ENCODE measurements at places on chromosomes 7 and 10. TPM values are rescaled to one million over a fixed set of nuclear protein-coding genes. Genes with fewer than 3 reads are reported as not detected.

DNA sequence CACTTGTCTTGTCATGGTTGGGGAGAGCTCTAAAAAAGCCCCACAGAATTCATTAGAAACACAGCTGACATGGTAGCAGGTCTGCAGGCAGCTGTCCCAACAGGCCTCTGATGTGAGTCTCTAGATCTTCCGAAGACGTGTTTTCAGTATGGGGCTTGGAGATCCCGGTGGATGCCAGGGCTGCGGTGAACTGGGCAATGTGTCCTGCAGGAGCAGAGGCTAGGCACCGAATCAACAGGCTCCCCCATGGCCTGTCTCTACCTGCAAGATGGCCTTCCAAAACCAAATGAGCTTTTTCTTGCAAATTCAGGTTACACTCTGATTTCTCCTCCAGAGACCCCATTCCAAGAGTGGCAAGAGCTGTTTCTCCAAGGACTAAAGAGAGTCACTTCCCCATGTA is 2.9 kb downstream of the CPXM2 start:
- no peak for DNase-seq

GRCh38 chr7:50803359-50804337 is 21.0 kb upstream of the GRB10 start:
- no peak for DNase-seq

GRCh38 chr10:27426948-27427467 is 77.1 kb upstream of the RAB18 start:
- DNase-seq = no peak

- peak; percentile 62 for DNase-seq
These were observed 3.7 kb upstream of the ZNF800 start for GRCh38 chr7:127396184-127396583.

GRCh38 chr7:2605608-2606538 is 25.9 kb upstream of the TTYH3 start:
- DNase-seq = no peak

DNA sequence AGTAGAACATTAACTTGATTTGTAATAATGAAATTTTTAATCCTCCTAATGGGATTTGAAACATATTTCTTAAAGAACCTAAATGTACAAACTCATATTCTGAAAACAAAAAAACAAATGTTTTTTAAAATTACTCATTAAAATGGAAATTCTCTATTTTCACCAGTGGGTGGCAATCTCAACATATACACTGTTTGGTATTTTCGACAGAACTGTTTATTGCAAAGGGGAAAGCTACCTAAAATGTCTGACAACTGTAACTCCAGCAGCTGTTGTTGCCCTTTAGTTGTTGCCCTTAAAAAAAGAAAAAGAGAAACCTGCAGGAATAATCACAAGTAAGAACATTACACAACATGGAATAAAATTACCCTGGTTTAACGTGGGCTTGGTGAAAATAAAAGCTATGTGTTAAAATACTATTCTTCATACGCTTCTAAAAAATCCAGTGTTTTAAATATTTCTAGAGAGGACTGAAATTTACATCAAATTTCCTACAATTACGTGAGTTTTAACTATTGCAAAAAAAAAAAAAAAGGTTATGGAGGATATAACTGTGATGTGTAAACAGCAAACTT is 54.5 kb downstream of the COL1A2 start:
- DNase-seq = no peak

DNA sequence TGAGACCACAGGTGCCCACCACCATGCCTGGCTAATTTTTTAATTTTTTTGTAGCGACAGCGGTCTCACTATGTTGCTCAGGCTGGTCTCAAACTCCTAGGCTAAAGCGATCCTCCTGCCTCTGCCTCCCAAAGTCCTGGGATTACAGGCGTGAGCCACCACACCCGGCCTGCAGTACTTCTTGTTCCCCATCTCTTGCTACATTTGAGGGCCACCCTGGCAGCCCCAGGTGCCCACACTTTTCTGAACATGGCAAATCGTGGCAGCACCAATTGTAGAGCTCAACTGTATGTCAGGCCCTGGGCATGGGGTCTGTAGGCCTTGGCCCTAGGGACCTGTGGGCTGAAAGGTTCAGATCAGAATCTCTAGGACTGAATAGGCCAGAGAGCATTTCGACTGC is 25.1 kb upstream of the LIMK1 start:
- no peak for DNase-seq

- DNase-seq = no peak
These were observed 17.9 kb downstream of the RPP30 start for GRCh38 chr10:90889636-90890035.

- DNase-seq = no peak
These were observed 1.4 kb upstream of the SVIL start for GRCh38 chr10:29636178-29636577.

- DNase-seq = no peak
These were observed 94.5 kb downstream of the PDGFA start for GRCh38 chr7:424961-425793.

GRCh38 chr7:92072121-92072520 is 62.2 kb downstream of the CYP51A1 start:
- no peak for DNase-seq

DNA sequence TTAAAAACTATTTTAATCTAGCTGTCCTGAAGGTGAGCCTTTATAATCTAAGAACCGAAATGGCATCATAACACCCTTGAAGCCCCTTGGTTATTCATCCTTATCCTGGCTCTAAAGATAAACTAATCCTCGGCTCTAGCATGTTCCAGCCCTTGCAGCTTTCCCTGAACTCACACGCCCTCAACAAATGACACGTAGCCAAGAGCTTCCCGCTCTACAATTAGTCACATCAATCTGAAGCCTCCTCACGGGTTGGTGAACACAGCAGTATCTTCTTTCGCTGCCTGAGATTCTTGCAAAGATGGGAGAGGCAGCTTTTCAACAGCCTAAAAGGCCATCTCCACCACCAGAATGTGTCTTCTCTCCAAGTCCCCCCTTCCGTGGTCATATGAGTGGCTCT is 4.1 kb downstream of the FRMD4A start:
- no peak for DNase-seq

- DNase-seq = no peak
These were observed 16.8 kb downstream of the MACC1 start for GRCh38 chr7:20200361-20200760.

DNA sequence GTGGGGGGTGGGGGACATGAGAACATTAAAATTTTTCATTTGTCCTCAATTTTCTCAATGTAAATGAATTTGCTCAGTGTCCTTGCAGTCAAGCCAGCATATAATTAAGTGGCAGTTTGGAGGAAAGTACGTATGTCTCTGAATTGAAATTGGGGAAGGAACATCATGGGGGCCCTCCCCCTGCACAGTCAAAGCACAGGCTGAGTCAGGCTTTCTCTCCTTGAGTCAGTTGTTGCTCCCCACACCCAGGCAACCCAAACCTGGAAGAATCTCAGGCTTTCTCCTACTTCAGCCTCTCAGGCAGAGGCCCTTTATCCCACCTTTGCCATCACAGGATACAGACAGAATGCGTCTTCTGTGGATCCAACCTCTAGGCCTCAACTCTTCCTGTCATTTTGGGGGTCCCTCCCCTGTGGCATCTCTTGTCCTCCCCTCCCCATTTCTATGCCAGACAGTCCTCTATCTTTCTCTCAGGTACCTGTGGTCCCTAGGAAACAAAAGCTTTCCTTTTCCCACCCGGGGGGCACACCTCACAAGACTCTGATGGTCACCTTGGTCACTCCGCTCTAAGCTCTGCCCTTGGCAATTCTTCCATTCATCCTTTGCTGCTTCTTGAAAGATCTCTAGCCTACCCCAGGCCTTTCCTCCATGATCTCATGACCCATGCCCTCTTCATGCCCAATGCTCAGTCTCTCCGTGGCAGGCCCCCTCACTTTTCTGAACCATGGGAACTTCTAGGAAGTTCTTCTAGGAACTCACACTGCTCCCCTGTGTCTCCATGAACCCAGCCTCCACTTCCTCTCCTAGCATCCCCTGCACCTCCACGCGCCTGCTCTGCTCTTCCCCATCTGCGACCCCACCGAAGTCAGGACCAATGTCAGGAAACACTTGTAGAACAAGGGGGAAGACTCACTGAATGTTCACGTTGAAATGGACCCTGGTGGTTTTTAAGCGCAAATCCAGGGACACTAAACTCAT is 40.4 kb downstream of the CREB3L2 start:
- DNase-seq = peak; percentile 25

DNA sequence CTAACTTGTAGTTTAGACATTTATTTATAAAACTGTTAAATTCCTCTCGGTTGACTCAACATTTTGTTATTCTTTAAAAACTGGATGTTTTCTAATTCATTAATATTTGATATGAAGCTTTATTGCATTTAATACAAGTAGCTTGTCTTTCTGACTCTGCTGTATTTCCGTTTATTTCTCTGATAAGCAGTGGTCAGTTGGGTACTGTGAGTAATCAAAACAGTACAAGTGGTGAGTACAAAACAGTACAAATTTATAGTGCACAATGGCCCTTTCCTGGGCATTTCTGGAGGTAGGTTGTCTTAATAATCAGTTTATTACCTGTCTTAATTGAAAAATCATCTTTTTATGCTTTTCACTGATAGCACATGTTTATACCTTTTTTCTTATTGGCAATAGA is 182.7 kb downstream of the CCSER2 start:
- no peak for DNase-seq

GRCh38 chr10:92238586-92239098 is 52.2 kb downstream of the CPEB3 start:
- DNase-seq = no peak

GRCh38 chr7:104845557-104845956 is 168.4 kb upstream of the KMT2E start:
- no peak for DNase-seq

Gene GPR26
- not detected for total RNA-seq

Gene HOXA5
- total RNA-seq = not detected

Data from activated naive CD4-positive, alpha-beta T cell treated with anti-CD3 and anti-CD28 coated beads, Interleukin-2, amount 50 U/mL, for 72 hours (primary cell).